NCI-H2081 treated with DMSO at 0.1 percent for 48 hours (cell line): ENCODE measurements at places on chromosomes 4 and X.
A peak's percentile ranks its signal among the peaks of the same experiment; 100 is the strongest.

- DNase-seq: no peak
Observed at GRCh38 chr4:83320548-83320947, 14.1 kb downstream of the HPSE start.

GRCh38 chrX:7574325-7574724 is 268.6 kb upstream of the VCX start:
- no peak for DNase-seq

DNA sequence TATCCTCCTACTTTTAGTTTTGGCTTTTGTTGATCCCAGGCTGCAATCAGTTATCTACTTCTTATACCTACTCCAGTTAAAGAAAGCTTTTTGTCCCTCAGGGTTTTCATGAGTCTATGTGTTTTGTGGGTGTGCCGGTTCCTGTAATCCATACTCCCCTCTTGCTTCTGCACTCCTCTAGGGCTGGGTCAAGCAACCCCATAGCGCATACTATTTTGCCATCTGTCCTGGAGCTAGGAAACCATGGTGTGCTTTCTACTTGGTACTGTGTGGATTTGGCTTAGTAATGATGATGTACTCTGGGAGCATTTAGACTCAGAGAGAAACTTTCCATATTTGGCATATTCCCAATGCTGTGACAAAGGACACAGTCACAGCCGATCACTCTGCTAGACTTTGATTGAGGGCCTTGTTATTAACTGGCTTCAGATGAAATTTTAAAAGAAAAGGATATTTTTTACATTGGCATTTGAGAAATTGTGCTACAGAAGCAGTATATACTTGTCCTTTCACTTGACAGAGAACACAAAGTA is 86.1 kb upstream of the GRXCR1 start:
- DNase-seq: no peak

DNA sequence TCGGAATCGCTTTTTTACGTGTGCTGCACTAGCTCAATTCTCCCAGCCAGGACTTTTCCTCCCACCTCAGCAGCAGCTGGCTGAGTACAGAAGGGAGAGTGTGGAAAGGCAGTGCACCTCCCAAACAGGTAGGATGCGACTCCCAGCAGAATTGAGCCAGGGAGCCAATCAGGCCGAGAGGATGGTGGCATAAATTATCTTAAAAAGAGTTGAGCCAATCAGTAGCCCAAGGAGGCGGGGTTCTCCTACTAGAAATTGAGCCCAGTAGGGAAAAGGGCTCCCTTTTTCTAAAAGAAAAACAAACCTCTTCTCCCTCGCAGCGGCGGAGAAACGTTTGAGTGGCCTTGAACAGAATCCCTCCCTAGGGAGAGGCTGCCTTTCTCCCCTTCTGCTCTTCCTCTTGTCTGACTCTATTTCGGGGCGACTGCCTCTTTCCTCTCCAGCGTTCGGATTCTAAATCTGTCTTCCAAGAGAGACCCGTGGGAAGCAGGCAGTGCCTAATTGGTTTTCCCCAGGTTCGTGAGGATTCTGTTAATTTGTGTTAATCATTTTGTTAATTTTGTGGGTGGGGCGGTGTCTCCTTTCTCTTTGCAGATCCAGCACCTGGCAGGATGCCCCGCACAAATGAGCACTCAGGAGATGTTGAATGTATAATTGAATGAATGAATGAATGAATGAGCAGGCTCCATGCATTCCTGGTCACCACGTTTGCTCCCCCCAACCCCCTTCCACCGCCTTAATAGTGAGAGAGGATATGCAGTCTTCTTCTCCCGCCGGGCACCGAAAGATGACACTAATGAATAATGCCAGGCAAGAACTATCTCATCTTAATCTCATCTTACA is at the start of gene GABRG1:
TSS of gene GABRG1 (minus strand) at position 142 of the 843 bp plus-strand sequence. CDS start at position 1, 141 bp downstream.
- DNase-seq: peak; percentile 26

DNA sequence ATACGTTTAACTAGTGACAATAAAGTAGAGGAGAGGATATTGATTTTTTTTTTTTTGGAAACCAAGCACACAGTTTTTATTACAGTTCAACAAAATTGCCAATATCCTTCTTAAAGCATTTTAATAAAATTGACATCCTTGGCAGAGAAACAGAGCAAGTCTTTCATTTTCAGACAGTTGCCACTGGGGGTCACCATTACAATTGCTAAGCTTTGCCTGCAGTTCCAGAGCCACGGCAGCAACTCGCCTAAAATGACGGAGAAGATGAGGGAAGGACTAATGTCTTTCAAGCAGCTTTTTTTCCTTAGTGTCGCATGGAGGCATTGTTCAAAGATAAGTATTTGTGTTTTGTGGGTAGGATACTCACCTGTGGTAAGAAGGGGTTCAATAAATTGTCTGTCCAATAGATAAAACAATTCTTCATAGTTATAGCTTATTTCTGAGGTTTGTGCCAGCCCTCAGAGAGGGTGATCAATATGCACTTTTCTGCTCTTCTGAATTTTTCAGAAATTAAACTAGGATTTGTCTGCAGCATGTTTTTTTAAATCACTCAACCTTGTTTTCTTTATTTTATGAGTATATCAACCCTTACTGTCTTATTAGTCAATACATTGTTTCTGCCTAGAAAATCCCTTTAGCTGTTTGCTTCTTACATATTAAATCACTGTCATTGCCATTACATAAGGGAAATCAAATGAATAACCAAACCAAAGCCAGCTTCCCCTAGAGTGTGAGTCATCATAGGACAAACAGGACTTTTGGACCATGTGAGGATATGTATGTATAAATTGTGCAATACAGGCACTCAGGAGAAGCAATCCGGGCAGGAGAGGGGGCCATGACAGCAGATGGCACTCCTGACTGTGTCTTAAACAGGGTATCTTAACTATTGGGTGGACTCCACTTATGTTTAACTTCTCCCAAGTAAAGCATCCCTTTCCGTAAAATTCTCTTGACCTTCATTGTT is 508.1 kb upstream of the ARX start:
- peak; percentile 47 for DNase-seq

DNA sequence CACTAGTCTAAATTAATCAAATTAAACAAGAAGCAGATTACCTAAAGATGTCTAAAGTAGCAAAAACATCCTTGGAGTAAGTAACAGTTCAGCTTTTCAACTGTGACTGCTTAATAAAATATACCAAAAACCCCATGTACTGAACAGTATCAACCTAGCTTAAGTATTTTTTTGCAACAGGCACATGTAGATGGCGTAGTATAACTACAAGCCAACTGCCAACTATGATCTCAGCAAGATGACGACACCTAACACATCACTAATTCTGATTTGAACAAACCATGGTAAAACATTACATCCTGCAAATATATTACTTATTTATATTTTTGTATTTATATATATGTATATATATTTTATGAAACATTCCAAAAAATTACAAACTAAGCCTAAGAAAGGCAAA is 24.5 kb downstream of the DHX15 start:
- DNase-seq: no peak

DNA sequence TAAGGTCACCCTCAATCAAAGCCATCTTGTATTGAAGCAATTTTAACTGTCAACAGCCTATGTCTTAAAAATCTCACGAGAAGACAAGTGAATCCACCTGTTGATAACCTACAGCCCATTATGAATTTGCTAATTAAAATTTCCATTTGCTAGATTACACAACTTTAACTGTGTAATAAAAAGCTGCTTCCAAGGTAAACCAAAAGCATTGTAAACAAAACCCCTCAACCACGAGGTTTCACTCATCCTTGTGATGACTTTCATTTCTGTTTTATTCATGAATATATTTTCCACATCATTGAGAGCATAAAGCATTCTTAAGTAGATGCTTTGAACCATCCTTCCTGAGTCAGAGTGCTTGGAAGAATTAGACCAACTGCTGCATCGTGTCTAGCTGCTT is 217.5 kb upstream of the GYPA start:
- no peak for DNase-seq

DNA sequence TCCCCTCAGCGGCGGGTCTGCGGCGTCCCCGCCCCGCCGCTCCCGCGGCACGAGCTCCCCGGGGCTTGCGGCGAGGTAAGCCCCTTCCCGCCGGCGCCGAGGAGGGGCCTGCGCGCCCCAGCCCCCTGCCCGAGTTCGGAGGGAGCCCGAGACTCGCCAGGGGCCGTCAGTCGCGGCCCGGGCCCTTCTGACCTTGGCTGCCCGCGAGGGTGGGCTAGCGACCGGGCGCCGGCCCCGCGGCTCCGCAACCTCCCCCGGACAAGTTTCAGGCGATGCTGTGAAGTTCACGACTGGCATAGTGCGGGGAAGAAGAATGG is 554 bp downstream of the CDKL5 start:
- DNase-seq: no peak

DNA sequence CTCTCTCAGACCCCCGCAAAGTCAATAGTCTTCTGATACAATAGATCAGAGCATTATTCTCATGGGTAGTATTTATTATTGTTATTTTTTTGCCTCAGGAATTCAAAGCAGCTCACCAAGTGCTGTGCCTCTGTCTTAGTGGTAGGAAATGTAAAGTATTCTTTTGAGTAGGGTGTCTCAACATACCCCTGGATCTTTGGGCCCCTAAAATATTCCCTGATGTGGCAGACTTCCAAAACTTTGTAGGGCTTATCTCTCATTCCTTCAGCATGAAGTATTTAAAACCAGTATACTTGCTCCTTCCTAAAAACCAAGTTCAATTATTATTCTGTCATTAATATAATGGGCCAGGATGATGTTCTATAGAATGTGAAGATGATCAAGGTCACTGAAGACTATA is 115.3 kb upstream of the ZNF827 start:
- no peak for DNase-seq

DNA sequence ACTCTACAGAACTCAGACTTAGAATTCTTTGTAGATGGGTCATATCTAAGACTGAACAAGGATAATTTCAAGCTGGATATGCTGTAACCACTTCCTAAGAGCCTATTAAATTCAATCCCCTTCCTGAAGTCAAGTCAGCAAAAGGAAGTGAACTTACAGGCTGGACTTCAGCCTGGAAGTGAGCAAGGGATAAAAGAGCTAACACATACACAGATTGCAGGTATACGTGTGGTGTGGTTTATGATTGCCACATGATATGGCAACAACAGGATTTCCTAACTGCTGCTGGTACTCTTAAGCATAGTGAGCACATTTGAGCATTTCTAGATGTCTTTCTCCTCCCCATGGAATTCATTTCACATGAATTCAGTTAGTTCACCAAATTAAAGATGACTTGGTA is 38.2 kb upstream of the UXT start:
- DNase-seq: no peak

DNA sequence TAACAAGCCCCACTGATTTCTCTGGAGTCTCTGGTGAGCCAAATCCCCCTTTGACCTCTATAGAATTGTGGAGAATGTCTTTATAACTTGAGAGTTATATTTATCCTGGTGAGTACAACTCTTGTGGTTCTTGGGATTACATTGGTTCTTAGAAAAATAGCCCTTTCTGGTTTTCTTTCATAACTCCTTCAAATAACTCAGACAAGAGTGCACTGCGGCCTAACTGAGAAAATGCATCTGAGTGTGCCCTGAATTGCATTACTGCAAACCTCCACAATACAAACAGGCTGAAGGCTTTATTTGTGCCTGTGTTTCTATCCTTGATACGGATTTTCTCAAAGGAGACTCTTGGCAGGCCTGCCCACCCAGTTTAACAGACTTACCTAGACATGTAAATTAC is 2.7 kb downstream of the BEX3 start:
- no peak for DNase-seq

- DNase-seq: no peak
Observed at GRCh38 chrX:50876551-50876950, 34.0 kb upstream of the BMP15 start.

DNA sequence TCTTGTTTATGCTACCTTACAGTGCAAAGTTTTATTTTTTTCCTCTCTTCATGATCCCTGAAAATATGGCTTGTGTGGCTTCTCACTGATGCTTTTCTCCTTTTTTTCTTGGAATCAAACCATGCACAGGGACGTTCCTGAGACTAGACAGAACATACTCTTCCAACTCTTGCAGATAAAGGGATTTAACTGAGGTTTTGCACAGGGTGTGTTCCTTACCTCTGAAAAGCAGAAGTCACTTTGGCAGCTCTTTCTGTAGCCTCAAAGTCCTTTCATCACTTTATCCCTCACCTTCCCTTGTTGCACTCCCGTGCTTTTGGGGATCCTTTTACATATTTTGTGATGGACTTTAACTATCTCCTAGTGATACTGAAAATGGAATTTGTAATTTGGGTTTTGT is 300.1 kb downstream of the SPRY1 start:
- no peak for DNase-seq

DNA sequence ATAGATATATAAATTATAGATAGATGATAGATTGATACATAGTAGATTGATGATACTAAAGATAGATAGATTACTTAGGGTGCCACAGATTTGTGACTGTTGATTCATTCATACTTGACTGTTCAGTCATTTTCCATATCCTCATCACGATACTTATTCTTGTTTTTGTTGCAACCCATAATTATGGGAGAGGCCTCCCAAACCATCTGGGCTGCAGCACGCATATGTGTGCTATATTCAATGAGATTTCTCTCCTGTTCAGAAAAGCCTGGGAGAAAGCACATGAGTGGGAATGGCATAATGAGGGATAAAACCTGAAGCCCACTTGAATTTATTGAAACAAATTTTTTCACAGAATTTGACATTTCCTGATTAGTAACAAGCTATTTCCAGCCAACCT is 346.4 kb upstream of the PRKX start:
- no peak for DNase-seq

- DNase-seq: no peak
Observed at GRCh38 chr4:149466446-149466845, 349.2 kb downstream of the IQCM start.

DNA sequence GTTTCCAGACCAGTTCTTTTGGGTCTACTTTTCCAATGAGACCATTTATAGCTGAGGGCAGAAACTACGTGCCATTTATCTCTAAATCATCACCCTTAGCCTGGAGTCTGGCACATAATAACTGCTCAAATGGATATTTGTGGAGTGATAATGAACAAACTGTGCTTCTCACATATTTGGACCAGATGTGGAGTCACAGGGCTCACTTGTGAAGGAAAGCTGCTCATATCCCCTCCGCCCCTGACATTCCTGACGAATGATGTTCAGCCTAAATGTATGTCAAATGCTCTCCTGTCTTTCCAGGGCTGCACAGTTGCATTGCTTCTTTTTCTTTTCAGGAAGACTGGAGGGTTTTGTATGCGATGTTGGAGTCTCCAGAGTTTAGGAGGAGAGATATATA is 110.1 kb downstream of the GBA3 start:
- DNase-seq: no peak

DNA sequence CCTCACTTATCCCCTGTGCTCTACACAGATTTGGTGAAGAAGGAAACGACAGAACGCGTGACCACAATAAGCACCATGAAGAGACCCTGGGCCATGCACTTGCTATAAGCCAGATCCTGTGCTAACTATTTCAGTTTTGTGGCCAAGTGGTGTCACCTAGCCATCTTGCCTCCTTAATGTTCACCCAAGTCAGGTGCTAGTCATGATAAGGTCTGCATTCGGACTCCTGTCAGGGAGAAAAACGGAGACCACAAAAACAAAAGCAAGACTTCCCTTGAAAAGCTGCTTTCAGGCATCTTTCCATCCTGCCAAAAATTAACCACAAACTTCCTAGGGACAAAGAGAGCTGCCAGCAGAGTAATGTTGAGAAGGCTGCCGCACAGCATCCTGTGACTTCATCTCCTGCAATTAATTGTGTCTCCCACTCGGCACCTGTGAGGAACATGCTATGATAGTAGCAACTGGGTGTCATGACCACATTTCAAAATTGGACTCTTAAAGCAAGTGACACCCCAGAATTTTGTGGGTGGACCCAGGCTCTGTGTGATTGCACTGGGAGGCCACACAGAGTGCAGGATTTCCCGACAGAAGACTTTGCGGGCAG is 8.8 kb upstream of the IDS start:
- no peak for DNase-seq

GRCh38 chr4:123017636-123018395 is 95.4 kb upstream of the NUDT6 start:
- no peak for DNase-seq
